Activated CD4-positive, alpha-beta T cell treated with anti-CD3 and anti-CD28 coated beads for 1 hour (primary cell): ENCODE measurements at places on chromosomes 16 and 17.

- no peak for DNase-seq
Observed at GRCh38 chr17:64420143-64420670, 28.7 kb upstream of the MILR1 start.

DNA sequence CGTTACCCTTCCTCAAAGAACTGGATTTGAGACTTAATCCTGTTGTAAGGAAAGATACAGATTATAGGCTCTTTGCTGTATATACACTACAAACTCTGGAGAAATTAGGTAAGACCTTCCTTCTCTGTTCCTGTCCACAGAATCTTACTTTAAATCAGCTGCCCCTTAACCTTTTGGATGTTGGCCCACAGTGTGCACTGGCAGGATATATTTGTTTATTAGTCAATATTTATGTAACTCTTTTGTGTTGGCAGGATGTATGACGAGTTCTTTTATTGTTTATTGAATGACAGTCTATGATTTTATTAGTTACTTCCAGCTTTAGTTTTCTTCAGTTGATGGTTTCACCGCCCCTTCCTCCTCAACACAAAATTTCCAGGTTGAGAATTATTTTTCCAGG is 19.7 kb downstream of the LRRC36 start:
- no peak for DNase-seq

- DNase-seq = no peak
Observed at GRCh38 chr17:18916816-18917500, 35.0 kb upstream of the SLC5A10 start.

DNA sequence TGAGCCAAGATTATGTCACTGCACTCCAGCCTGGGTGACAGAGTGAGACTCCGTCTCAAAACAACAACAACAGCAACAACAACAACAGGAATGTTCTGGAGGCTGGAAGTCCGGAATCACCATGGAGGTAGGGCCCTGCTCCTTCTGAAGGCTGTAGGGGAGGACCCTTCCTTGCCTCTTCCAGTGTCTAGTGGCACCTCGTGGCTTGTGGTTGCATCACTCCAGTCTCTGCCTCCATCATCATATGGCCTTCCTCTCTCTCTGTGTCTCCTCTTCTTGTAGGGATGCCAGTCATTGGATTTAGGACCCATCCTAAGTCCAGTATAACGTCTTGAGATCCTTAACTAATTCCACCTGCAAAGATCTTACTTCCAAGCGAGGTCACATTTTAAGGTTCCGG is 14.0 kb downstream of the NAGPA start:
- no peak for DNase-seq

DNA sequence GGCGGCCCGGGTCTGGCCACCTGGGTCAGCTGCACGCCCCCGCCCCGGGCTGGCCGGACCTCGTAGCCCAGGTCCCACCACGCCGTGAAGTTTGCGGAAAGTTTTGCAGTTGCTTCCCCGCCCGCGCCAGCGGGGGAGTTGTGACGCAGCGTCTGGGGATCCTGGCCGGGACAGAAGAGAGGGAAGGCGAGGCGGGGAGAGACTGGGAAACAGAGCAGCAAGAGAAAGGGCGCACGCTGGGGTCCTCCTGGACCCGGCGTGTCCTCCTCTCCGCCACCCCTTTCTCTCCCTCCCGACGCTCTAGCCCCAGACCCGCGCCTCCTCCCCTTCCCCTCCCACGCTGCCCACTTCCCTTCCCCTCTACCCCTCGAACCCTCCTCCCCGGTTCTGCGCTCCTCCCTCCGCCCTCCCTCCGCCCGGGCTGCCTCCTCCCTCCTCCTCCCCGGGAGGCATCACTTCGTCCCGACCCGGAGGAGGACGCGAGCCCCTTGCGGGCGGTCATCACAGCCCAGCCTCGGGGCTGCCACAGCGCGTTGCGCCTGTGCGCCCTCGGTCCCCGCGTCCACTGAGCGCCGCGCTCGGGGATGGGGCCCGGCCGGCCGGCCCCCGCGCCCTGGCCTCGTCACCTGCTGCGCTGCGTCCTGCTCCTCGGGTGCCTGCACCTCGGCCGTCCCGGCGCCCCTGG is at the start of gene MRC2:
MRC2 (plus strand) TSS at position 452 of the 685 bp plus-strand sequence; CDS start at position 585, 133 bp downstream.
- no peak for DNase-seq

DNA sequence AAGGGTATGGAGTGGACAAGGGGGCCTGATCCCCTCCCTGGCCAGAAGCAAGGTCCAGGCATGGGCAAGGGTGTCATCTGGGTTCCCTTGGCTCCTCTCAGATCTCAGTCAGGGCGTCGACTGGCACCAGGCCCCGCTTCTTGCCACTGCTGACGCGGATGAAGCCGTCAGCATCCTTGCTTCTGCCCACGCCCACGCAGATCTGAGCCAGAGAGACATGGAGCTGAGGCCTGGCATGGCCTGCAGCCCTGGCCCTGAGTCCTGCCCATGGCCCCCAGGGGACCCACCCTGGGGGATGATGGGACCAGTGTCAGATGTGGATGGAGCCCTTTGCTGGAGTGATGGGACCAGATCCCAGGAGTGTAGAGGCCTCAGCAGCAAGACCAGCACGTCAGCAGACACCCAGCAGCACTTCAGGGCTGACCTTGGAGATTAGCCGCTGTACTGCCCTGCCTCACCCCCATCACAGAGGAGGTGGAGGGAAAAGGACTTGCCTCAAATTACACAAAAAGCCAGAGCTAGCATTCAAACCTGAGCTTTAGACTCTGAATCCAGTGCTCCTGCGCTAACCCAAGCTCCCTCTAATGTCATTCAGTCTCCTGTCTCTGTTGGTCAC is 12.2 kb downstream of the RPL19 start:
- DNase-seq = no peak

DNA sequence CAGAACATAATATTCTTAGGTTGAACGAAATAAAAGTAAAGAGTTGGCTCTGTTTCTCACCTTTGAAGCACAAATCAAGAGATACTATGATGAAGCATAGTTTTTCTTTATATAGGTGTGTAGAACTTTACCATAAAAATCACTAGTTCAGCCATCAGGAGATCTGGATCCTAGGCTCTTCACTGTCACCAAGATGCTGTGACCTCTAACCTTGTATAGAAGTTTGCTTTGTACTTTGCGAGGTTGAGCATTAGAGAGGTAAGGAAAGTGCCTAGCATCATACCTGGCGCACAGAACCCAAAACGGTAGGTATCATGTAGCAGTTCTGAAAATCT is 553 bp upstream of the CDC6 start:
- DNase-seq = no peak

- no peak for DNase-seq
Observed at GRCh38 chr16:75260851-75261589, 9.6 kb upstream of the BCAR1 start.

GRCh38 chr17:13410874-13411273 is 190.9 kb downstream of the HS3ST3A1 start:
- DNase-seq = no peak

DNA sequence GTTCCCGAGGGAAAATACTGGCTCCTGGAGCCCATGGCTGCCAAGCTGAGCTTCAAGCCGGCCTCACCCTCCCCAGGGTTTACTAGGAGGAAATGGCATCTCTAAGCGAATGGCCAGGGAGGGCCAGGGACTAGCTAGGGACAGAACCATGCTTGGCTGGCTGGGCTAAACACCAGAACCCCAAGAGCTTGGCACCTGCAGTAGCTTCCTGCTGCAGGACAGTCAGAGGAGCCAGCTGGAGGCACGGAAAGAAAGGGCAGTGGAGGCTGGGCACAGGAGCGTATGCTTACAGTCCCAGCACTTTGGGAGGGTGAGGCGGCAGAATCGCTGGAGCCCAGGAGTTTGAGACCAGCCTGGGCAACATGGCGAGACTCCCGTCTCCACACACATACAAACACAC is 33.7 kb downstream of the PEMT start:
- DNase-seq = no peak

GRCh38 chr16:74219706-74220105 is 76.9 kb upstream of the PSMD7 start:
- DNase-seq = no peak

- DNase-seq = no peak
Observed at GRCh38 chr17:64219571-64219970, 43.5 kb downstream of the TEX2 start.

DNA sequence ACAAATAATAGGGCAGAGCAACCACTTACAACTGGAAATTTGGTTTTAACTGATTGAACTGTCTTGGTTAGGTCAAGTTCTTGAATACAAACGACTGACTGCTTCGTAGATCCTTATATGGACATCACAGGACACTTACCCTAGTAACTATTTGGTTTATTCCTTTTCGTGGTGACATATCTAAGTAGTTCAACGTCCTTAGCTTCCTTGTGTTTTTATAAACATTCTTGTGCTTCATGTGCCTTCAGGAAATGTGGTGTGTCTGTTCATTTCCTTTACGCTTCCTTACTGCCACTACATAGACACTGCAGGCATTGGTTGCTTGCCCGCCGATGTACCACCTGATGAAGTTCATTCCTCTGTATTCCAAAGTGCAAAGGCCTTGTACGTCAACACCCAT is 59.3 kb downstream of the USP10 start:
- no peak for DNase-seq

DNA sequence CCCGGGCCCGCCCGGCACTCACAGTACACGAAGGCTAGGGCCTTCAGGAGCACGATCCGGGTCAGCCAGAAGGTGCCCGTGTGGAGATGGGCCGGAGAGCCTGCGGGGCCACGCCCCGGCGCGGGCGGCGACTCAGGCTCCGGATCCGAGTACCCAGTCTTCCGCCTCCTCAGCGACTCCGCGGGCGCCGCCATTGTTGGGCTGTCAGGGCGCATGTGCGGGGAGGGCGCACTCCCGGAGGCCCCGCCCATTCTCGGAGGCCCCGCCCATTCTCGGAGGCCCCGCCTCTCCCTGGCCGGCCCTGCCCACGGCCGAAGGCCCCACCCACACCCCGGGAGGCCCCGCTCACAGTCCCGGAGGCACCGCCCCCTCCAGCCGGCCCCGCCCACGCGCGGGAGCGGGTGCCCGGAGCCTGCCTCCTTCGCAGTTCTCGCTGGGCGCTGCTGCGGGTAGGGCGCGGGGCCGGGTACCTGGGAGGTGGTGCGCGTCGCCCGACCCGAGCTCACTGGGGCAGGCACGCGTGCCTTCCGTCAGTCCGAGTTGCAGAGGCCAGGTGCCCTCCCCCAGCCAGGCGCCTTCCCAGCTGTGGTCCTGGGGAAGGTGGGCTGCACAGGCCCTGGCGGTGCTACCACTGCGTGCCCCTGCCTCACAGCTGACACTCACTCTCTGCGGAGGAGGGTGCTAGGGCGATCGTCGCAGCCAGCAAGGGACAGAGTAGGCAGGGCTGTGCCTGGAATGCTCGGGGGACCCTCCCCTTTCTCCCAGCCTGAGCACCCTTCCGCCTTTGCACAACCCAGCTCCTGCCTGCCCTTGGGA is at the start of gene LMF1:
LMF1 (minus strand) TSS at position 219 of the 816 bp plus-strand sequence; CDS start at position 215, 4 bp downstream.
- DNase-seq = peak; percentile 98

DNA sequence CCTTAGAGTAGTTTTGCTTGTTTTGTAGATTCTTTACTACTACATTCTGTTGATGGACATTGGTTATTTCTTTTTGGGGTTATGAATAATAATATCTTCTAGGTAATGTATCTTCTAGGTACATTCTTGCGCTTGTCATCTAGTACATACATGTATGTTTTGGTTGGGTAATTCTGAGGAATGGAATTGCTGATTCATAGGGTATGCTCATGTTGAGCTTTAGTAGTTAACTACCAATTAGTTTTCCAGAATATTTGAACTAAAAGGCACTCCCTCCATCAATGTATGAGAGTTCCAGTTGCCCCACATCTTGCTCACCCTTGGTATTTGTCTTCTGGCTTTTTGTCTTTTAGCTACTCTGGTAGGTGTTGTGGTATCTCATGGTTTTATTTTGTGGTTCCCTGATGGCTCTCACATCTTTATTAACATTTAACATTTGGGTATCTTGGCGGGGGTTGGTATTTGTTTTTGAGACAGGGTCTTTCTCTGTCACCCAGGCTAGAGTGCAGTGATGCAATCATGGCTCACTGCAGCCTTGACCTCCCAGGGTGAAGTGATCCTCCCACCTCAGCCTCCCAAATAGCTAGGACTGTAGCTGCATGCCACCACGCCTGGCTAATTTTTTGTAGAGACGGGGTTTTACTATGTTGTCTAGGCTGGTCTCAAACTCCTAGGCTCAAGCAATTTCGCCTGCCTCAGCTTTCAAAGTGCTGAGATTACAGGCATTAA is 47.1 kb downstream of the SLC6A4 start:
- no peak for DNase-seq

GRCh38 chr16:74749291-74750055 is 25.1 kb downstream of the FA2H start:
- no peak for DNase-seq

DNA sequence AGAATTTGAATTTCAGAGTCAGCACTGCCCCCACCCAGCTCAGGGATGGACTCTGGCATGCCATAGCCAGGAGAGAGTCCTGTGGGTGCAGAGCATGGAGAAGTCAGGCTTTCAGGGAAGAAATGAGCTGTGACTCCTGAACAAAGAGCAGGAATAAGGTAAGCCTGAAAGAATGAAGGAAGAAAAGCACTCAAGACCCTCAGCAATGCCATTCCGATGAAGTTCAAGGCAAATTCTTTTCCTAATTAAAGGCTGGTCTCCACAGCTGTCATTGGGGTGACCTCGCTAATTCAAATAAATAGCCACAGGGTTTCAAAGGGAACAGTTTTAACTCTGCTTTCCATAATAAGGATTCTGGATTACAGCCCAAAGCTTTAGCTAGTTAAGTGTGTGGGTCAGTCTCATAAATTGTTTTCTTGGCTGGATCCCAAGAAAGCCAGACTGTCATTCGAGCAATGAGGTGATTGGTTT is 31.7 kb downstream of the TOM1L2 start:
- no peak for DNase-seq

DNA sequence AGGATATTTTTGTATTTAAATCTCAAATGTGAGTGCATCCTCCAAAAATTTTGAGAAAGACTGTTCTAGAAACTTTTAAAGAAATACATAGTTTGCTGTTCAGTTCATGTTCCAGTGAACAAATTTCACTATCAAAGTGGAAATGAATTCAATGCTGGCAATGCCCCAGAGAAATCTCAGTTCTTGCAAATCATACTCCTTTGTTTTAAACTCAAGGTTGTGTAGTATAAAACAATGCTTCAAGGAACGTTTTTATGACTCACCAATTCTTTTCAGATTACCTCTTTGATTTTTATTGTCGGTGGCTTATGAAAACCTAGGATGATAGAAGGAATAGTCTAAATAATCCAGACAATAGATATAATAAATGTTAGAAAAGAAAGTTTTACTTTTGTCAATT is 17.6 kb downstream of the LPCAT2 start:
- no peak for DNase-seq

- no peak for DNase-seq
Observed at GRCh38 chr16:50797456-50797855, 55.6 kb downstream of the CYLD start.

DNA sequence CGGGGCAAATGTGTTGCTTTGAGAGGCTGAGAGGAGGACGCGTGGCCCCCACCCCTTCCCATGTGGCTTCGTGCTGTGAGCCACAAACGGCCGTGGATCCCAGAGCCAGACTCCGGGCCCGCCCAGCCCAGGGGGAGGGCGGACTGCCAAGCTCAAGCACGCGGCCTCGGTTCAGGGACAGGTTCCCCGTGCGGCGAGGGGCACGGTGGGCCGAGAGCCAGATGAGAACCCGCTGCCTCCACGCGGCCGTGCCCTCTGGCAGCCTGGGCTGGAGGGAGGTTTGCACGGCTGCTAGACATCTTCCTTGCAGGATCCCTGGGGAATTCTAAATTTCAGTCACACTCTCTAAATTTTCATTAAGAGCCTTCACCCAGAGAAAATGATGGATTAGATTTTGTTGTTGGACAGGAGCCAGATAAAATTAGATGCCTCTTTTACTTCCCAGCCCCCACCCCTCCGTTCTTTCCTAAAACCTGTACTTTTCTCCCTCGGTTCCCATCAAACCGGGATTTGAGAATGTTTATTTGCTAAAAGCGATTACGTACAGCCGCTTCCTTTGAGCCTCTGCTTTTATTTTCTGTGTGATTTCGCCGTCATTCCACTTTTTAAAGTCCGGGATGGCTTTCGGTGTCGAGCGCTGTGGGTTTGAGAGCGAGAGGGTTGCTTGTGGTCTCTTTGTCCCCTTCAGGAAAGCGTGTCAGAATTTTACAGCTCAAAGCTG is 25.0 kb upstream of the GNG13 start:
- no peak for DNase-seq
